Cardiac muscle cell (in vitro differentiated cells and primary cell): ENCODE measurements at places on chromosomes 12 and 14. TPM values are rescaled to one million over a fixed set of nuclear protein-coding genes. Genes with fewer than 3 reads are reported as not detected.

GRCh38 chr12:113659015-113659414, 187.3 kb upstream of the LHX5 start:
- H3K36me3 ChIP-seq: no peaks in the 10 kb centered on the region
- no peaks in the 10 kb centered on the region for H3K4me1 ChIP-seq
- H3K27me3 ChIP-seq: no peaks in the 10 kb centered on the region
- DNase-seq: no peak
- no peak overlapping the region for H3K4me3 ChIP-seq

DNA sequence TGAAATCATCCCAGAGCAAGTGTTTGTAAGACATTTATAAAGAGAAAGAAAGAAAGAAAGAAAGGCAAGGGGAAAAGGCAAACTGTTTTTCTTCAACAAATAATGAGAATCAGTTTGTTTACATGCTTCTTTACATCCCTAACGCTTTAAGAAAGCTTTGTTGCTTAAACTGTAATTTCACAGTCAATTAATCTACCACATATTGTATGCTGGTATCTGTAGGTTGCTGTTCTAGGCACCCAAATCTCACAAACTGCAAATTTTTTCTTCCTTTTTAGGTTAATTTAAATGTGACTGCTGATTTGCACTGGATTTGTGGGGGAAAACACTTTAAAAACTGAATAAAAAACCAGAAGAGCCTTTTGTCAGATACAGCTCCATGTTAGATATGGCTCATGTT, 384.2 kb downstream of the ATP23 start:
- H3K27me3 ChIP-seq: no peaks in the 10 kb centered on the region
- no peaks in the 10 kb centered on the region for H3K4me1 ChIP-seq
- no peak overlapping the region for H3K27ac ChIP-seq
- no peaks in the 10 kb centered on the region for H3K36me3 ChIP-seq
- no peak overlapping the region for H3K4me3 ChIP-seq

GRCh38 chr14:105862581-105863239, 336.3 kb downstream of the TMEM121 start:
- no peak overlapping the region for H3K4me3 ChIP-seq
- H3K4me1 ChIP-seq: no peaks in the 10 kb centered on the region
- no peak overlapping the region for H3K27ac ChIP-seq
- H3K36me3 ChIP-seq: no peaks in the 10 kb centered on the region
- no peaks in the 10 kb centered on the region for H3K27me3 ChIP-seq

DNA sequence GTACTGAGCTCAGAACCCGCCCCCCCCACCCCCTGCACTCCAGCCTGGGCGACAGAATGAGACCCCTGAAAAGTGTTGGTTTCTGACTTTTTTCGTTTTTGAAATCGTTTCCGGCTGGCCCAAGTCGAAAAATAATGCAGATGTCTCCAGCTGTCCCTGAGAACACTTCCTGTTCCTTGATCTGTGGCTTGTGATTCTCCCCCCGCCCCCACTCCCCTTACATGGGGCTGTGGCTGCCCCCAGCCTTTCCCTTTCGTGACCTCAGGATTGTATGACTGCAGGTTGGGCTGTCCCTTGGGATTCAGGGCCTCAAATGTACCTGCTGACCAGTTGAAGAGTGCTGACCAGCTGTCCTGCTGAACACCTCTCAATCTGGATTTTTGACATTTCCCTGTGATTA, 34.1 kb downstream of the NOC4L start:
- DNase-seq: no peak
- H3K4me3 ChIP-seq: no peak overlapping the region
- H3K27ac ChIP-seq: no peak overlapping the region

DNA sequence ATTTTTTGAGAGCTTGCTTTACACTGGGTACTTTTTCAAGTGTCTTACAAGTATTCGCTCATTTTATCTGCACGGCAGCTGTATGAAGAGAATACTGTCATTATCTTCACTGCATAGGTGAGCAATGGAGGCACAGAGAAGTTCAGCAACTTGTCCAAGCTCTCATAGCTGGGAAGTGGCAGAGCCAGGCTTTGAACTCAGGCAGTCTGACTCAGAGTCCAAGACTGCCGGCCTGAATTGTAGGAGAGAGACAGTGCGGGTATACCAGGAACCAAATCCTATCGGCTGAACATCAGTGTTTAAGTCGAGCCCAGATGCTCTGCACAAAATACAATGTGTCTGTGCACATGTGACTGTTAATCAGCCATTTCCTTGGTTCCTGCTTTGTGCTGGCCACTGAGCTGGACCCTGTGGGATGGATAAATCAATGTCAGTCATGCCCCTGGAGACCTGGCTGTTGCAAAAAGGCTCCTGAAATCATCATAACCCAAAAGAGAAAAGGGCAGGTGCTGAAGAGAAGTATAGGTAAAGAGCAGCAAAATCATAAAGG, 474.6 kb downstream of the DPF3 start:
- no peak overlapping the region for H3K4me3 ChIP-seq
- no peaks in the 10 kb centered on the region for H3K4me1 ChIP-seq
- H3K27me3 ChIP-seq: no peaks in the 10 kb centered on the region
- DNase-seq: no peak
- no peak overlapping the region for H3K27ac ChIP-seq

DNA sequence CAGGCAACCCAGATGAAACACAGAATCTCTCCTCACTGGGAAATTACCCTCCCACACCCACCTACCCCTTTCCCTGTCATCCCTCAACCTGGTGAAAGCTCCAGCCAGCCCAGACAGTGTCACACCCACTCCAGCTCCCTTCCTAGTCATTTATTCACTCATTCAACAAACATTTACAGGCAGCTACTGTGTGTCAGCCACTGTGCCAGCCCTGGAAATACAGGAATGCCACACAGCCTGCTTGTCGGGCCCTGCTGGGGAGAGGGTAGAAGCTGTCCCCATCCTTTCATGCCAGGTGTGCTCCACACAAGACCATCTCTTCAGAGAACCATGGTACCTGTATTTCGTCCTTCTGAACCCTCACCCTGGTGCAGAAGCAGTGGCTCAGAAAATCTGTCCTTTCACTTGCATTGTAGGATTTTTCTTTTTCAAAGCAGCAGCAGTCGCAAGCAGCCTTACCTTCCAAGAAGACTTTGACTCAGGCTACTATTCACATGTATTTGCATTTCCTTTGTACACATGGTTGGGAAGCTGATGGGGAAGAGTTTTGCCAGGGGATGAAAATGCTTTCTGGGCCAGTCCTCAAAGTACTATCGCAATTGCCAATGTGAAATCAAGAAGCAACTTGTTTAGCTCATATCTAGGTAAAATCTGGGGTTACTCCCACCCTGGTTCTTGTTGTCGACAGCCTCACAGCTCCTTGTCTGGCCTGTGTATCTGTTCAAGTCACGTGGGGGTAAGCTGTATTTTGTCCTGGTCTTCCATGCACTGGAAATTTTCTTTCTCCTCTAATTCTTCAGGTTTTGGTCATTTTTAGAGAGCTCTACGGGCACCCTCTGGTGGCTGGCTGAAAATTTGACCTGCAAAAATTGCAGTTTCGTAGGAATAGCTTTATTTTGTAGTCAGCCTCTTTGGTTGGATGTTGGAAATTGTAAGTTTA, 147.4 kb upstream of the EGLN3 start:
- H3K36me3 ChIP-seq: no peaks in the 10 kb centered on the region
- no peak overlapping the region for H3K27ac ChIP-seq
- no peak overlapping the region for H3K4me3 ChIP-seq

- no peak for DNase-seq
- peaks cover 90% of the 10 kb centered on the region for H3K27me3 ChIP-seq
- H3K36me3 ChIP-seq: no peaks in the 10 kb centered on the region
- no peak overlapping the region for H3K27ac ChIP-seq
- H3K4me1 ChIP-seq: no peaks in the 10 kb centered on the region
Measured at GRCh38 chr12:129909051-129910020, 5.5 kb upstream of the TMEM132D start.

DNA sequence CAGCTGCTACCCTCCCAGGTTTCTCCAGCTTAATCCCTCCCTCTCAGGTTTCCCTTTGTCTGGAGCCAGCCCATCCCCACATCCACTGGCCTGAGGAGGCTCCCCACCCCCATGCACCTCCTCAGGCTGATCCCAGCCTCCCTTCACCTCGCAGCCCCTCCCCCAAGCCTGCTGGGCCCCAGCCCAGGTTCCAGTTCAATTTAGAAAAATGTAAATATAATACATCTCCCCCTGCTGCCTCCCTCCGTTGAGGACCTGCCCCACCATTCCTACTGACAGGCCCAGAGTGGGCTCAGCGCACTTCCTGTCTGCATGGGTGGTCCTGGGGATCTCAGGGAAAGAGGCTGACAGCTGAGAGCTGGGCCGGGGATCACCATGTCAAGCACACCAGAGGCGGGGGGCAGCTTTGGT, 155.8 kb downstream of the NTF3 start:
- H3K27ac ChIP-seq: no peak overlapping the region
- no peak overlapping the region for H3K4me3 ChIP-seq
- H3K36me3 ChIP-seq: no peaks in the 10 kb centered on the region
- no peaks in the 10 kb centered on the region for H3K4me1 ChIP-seq
- no peaks in the 10 kb centered on the region for H3K27me3 ChIP-seq
- DNase-seq: no peak

The ACSM4 gene
- not detected in 2 replicates for polyA plus RNA-seq

The TAMALIN gene
- 8.2 and 15.0 TPM in 2 replicates for polyA plus RNA-seq

The SRGAP1 gene
- 3.9 and 8.1 TPM in 2 replicates for polyA plus RNA-seq

GRCh38 chr14:99659333-99659741, 14.4 kb downstream of the HHIPL1 start:
- no peaks in the 10 kb centered on the region for H3K36me3 ChIP-seq
- no peak overlapping the region for H3K4me3 ChIP-seq
- no peak for DNase-seq
- peaks cover 24% of the 10 kb centered on the region for H3K27me3 ChIP-seq

The CD163L1 gene
- polyA plus RNA-seq: 1.7 TPM in 1 of 2 replicates, not detected in the other

The CPNE6 gene
- 0.43 and 0.96 TPM in 2 replicates for polyA plus RNA-seq

DNA sequence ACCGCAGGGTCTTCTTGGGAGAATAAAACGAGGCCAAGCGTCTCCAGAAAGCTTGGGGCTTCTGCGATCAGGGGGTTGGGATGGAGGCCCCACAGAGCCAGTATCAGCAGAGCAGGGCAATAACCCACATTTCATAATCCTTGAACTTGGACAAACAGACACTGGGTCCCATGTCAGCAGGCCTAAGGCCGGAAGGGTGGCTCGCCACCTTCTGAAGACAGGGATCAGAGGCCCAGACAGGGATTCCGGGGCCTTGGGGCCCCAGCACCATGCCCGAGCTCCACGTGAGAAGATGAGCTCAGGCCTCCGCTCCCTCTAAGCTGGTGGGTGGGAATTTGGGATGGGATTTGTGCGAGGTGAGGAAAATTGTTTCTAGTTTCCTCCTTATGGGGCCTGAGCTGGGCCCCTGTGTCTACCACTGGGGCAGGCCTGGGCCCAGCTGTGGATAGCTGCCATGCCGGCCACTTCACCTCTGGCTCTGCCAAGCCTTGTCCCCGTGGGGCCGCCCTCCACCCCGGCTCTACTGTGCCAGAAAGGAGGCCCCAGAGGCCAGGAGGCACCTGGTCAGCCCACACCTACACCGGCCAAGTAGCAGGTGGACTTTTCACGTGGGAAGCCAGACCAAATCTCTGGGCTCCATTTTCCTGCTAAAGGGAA, 67.2 kb upstream of the DLK1 start:
- H3K36me3 ChIP-seq: no peaks in the 10 kb centered on the region
- DNase-seq: no peak
- H3K4me1 ChIP-seq: no peaks in the 10 kb centered on the region
- peaks cover 2% of the 10 kb centered on the region for H3K27me3 ChIP-seq
- H3K27ac ChIP-seq: no peak overlapping the region

The DNAH10 gene
- 1.0 and 3.0 TPM in 2 replicates for polyA plus RNA-seq
